ENCODE measurements at places on chromosomes 4 and X. TPM values are rescaled to one million over a fixed set of nuclear protein-coding genes. Genes with fewer than 3 reads are reported as not detected.

SERPINA7 gene
- 0.13 TPM for polyA plus RNA-seq

EIF1AX gene
- 17.6 TPM for polyA plus RNA-seq

GPM6B gene
- 4.2 TPM for polyA plus RNA-seq

CSN1S1 gene
- polyA plus RNA-seq = not detected

PLK4 gene
- 0.64 TPM for polyA plus RNA-seq

NSDHL gene
- 21.8 TPM for polyA plus RNA-seq

CACNA1F gene
- polyA plus RNA-seq = not detected

OPRPN gene
- not detected for polyA plus RNA-seq

CASK gene
- polyA plus RNA-seq = 53.0 TPM

TAF7L gene
- 0.15 TPM for polyA plus RNA-seq

REELD1 gene
- polyA plus RNA-seq = 0.40 TPM

PRSS12 gene
- polyA plus RNA-seq = 0.07 TPM

DCTD gene
- 164 TPM for polyA plus RNA-seq

CPE gene
- 40.2 TPM for polyA plus RNA-seq

OTUD6A gene
- not detected for polyA plus RNA-seq

ADGRA3 gene
- polyA plus RNA-seq = 18.3 TPM

UGT2A1 gene
- polyA plus RNA-seq = not detected

TRIM61 gene
- polyA plus RNA-seq = 1.4 TPM

NAA11 gene
- polyA plus RNA-seq = not detected

PPEF2 gene
- polyA plus RNA-seq = not detected

SPANXN2 gene
- not detected for polyA plus RNA-seq

EDNRA gene
- polyA plus RNA-seq = 2.7 TPM

ABLIM2 gene
- polyA plus RNA-seq = 10.5 TPM

COL4A6 gene
- polyA plus RNA-seq = 0.67 TPM

GRID2 gene
- polyA plus RNA-seq = 1.2 TPM

ZFYVE28 gene
- 20.0 TPM for polyA plus RNA-seq

TMPRSS11A gene
- polyA plus RNA-seq = not detected

LPAR4 gene
- not detected for polyA plus RNA-seq

KIT gene
- 0.40 TPM for polyA plus RNA-seq
